ENCODE measurements at places on chromosomes 12 and 14. TPM values are rescaled to one million over a fixed set of nuclear protein-coding genes. Genes with fewer than 3 reads are reported as not detected.

Gene CD27
- total RNA-seq = 0.29 TPM

Gene PGAM5
- total RNA-seq = 73.7 TPM

Gene FAM222A
- 1.3 TPM for total RNA-seq

Gene RIPK3
- not detected for total RNA-seq

Gene KRT81
- 0.14 TPM for total RNA-seq

Gene KRT72
- not detected for total RNA-seq

Gene PPP4R4
- 0.43 TPM for total RNA-seq

All from placental pericyte (primary cell).